T-helper 2 cell (primary cell): ENCODE measurements at places on chromosomes 4 and X.

- DNase-seq, result no peak
These were observed 116.6 kb upstream of the FAT1 start for GRCh38 chr4:186840222-186840701.

DNA sequence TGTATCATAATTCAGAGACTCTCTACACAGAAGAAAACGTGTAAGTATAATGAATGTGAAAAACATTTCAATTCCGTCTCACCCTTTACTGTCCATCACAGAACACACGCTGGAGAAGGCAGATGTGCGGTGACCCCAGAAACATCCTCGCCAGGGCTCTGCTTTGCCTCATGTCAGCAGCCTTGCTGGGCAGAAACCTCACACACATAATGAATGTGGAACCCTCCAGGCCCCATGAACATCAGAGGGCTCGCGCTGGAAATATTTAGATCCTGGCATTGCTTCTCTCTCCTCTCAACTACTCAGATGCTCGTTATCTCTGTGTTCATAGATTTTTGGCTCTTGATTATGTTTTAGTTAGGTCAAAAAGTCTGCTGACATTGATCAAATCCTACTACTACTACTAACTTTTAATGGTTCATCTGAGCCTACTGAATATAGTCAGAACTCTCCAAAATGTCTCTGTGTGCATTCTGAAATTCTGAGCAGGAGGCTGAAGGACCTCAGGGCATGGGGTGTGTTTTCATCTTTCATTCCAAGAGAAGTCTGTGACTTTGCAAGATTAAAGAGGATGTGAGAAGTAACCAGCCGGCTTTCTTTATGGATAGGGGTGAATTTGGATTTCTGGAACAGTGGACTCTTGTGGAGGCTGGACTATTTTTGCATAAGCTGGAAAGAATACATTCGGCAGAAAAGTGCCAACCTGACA, 27.0 kb downstream of the SMIM43 start:
- no peak for DNase-seq

DNA sequence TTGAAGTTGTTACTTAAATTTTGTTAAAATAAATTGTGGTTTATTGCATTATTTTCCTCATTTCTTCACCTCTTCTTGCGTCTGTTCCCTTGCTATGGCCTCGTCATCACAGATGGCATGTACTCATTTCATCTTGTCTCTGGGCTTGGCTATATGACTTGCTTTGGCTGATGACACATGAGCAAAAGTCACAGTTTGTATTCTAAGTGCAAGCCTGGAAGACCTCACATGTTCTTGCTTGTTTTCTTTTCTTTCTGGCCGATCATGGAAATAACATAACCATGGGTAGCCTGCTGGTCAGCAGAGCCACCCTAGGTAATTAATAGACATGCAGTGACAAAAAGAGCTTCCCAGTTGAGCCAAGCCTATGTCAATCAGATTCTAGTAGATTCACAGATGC, 527.9 kb downstream of the SPRY1 start:
- DNase-seq, result no peak

DNA sequence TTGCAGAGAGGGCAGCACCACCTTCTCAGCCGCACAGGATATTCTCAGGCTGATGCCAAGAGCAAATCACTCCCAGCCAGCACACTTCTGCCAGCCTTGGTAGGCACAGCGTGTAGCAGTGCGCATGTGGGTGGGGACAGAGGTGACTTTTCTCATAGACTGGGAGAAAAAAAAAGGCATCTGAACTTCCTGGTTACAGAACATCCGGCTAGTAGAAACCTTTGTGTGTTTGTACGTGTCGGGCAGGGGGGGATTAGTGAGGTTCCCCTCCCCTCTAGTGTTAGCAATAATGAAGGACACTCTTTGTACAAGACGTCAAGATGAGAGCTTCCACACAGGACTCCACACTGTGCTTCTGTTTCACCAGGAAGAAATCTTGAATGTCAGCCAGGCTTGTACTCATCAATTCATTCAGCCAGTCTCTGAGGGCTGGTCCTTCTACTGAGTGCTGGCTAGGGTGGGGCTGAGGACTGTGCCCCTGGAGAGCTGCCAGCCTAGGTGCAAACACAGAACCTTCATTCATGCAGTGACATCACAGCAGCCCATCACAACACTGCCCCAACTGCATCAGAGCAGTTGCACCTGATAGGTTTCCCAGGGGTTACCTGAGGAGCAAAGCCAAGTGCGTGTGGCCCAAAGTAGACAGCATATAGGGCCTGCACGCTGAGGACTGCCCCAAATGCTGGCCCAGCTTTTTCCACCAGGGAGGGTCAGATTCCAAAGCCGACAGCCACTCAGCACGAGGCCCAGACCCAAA, 34.7 kb downstream of the SLC25A5 start:
- peak; percentile 49 for DNase-seq

GRCh38 chrX:130174937-130175336, 3.2 kb downstream of the RAB33A start:
- no peak for DNase-seq

GRCh38 chr4:2281575-2282343, 19.9 kb upstream of the MXD4 start:
- DNase-seq, result peak; percentile 32

DNA sequence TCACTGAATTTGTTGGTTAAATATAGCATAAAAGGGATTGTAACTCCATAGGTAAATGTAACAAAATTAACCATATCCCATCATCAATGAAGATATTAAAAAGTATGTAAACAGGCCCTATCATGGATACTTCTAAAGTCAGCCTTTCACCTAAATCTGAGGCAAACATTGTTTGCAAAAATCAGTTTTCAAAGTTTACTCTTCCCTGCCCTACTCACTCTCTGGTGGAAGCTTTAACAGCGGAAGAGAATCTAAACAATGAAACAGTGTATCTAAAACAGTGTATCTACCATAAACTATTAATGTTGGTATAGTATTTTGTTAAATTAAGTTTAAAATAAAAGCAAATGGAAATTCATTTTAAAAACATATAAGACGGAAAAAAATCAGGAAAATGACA, 21.1 kb downstream of the SMIM14 start:
- no peak for DNase-seq

GRCh38 chr4:42676066-42676951, 19.4 kb upstream of the ATP8A1 start:
- DNase-seq, result no peak

DNA sequence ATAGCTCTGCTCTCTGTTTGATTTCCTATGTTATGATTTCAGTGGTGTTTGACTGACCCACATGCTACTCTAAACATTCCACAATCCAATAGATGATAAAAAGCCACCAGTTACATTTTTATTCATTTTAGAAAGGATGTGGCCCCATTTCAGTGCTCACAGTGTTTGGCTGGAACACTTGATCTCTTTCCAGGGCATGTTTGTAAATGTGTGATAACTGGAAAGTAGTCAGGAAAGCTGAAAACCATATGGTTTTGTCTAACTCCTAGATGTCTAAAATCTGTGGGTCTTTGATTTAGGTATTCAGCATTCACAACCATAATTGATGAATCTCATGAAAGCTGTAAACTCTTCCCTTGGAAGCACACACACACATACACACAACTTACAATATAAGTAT, 904.9 kb upstream of the AGA start:
- DNase-seq, result no peak

GRCh38 chr4:26268246-26268645, 52.6 kb upstream of the RBPJ start:
- no peak for DNase-seq

DNA sequence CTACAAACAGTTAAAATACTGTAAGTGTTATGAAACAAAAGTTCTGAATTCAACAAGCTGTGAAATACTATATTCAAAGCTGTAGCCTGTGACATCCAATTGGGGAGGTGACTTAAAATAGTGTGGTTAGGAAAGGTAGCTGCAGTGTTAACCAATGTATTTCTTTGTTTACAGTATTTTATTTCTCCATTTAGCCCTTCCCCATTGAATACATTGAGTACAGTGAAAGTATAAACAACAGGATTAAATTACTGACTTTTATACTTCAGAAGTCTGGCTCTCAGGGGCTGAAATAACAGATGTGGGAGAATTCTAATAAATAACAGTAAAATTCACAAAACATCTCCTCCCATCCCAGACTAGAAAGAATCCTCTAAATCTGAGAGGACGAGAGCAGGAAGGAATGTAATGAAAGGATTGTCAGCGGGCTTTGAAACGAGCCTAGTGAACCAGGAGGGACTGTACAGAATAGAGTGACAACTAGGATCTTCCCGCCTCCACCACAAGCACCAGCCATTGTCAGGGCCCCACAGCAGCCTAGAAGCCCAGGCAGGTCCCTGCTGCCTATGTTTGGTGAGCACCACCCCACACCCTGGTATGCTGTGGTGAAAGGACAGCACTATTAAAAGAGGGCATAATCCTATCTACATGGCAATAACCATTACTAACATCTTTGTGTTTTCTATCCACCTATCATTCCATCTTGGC, 73.7 kb downstream of the SPCS3 start:
- DNase-seq, result no peak

DNA sequence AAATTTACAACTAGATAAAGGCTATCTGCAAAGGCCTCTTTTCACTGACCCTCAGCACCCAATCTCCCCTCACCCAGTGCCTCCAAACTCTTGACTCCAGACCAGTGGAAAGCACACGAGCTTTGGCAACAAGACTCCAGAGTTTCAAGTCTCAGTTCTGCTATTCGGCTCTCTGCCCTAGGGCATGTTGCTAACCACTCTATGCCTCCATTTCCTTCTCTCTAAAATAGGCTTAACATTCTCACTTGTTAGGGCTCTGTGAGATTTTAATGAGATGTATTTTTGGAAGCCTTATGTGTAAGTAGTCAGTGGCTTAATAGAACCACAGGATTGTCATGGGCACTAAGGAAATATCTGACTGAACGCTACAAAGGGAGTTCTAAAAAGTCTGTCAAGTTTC, 116.5 kb upstream of the IQCM start:
- no peak for DNase-seq

- no peak for DNase-seq
These were observed 45.8 kb downstream of the TET2 start for GRCh38 chr4:105192474-105192873.

DNA sequence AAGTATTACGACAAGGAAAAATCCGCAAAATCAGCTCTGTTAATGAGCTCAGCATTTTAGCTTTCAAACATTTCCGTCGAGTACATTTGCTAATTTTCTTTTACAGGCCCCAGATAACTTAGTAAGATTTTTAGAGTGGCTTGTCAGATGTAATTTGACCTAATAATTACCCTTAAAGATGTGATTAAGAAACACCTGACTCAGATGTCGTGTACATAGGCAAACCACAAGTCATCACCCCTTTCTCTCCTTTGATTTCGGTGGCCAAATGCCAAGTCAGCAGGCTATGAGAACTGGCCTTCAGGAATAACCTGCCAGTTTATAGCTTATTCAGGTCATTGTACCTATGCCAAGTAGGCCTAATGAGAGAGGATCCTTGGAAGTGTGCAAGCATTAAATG, 369.6 kb downstream of the PCDH7 start:
- no peak for DNase-seq

GRCh38 chrX:77415161-77415560, 32.0 kb upstream of the FGF16 start:
- no peak for DNase-seq

GRCh38 chrX:117713411-117713810, 403.2 kb downstream of the KLHL13 start:
- DNase-seq, result no peak

- no peak for DNase-seq
These were observed 72.0 kb downstream of the IL1RAPL1 start for GRCh38 chrX:28659269-28659668.

DNA sequence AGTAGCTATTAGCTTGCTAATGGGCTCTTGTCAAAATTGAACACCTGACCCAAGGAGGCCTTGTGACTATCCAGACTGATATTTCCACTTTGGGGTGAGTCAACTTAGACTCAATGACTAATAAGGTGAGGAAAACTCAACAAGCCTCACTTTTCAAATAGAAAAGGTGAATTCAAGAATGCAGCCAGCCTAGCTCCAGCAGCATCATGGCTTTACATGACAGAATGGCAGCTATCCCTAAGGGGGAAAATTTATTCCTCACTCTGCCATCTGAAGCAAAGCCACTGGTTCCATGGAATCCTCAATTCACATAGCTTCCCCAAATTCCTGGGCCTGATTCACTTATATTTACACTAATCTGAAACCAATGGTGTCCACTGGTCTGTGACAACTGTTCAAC, 29.1 kb upstream of the RAB9B start:
- no peak for DNase-seq

GRCh38 chr4:137529432-137529831, 2.9 kb downstream of the PCDH18 start:
- DNase-seq, result no peak

DNA sequence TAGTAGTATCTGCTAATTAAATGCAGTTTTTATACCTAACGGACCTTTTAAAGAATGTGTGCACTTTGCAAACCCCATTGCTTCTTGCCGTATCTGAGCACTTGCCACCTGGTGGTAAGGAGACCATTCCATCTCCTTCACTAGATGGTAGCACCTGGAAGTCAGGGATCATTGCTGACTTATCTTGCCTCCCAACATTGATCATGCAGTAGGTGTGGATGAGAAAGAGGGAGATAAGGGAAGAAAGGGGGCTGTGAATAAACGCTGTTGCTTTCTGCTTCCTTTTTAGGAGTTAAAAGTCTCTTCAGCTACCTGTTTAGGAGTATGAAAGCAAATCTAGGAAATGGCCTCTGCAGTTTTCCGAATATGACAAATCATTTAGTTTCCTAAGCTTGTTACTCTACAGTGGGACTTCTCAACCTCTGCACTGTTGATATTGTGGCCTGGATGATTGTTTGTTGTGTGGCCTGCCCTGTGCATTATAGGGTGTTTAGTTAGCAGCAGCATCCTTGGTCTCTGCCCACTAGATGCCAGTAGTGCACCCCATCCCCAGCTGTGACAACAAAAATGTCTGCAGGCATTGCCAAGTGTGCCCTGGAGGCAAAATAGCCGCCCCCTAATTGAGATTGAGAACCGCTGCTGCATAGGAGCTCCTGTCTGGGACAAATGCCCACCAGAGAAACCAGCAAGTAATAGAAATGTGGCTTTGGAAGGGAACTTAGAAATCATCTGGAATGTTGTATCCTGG, 38.8 kb downstream of the GAB1 start:
- no peak for DNase-seq

GRCh38 chrX:14922437-14922836, 49.2 kb downstream of the MOSPD2 start:
- no peak for DNase-seq

DNA sequence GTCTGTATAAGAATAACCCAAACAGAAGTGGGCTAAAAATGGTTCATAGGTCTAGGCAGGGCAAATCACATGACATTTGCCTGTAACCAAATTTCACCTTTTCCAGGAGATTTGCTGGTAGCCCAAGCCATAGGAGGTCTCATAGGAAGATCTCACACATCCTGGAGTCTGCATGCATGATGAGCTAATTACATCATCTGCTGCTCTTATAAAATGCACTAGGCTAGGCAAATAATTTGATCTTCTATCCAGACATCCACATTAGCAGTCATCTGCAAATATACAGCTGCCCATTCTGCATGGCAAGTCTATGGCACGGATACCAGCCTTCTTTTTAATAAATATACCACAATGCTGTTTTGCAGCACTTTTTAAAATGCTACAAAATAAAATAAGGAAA, 87.2 kb downstream of the MAPK10 start:
- no peak for DNase-seq

GRCh38 chr4:76673362-76673761, 224.6 kb downstream of the SOWAHB start:
- no peak for DNase-seq
